ENCODE measurements at places on chromosomes 3 and 15.
A peak's percentile ranks its signal among the peaks of the same experiment; 100 is the strongest.

DNA sequence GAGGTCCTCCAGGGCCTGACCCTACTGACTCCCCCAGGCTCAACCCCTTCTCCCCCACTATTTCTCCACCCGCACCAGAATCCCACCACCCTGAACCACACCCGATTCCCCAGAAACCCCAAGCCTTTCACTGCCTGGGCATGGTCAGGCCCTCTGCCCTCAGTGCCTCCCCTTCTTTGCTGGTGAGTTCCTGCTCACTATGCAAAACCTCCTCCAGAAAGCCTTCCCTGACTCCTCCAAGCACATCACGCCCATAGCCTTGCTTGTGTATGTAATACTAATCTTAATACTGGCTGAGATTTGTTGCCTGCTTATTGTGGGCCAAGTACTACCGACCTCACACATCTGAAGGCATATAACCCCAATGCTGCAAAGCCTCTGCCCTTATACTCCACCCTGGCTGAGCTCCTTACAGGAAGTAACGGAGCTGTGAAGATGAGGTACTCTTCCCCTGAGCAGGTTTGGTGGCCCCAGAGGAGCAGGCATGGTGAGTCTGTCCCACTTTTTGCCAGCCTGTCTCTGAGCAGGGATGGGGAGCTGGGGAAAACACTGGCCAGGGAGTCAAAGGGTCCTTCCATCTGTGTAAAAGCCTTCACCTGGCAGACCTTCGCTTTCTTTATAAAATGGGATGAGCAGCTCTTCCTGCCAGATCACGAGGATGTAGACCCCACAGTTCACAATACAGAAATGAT lies 9.5 kb downstream of the RAB6B start:
- DNase-seq = no peak

GRCh38 chr3:53255423-53255774 lies 423 bp downstream of the TKT start:
- DNase-seq = no peak

DNA sequence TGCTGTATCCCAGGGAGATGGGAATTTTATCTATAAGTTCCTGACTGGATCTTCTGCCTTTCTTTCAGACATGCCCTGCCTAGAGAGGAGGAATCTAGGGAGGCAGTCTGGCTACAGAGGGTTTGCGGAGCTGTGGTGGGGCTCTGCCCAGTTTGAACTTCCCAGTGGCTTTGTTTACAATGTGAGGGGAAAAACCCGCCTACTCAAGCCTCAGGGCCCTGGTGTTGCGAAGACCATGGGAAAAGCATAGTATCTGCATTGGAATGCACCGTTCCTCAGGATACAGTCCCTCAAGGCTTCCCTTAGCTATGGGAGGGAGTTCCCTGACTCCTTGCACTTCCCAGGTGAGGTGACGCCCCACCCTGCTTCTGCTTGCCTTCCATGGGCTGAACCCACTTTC lies 168.7 kb downstream of the TMEM108 start:
- no peak for DNase-seq

GRCh38 chr3:130834476-130834875 lies 59.4 kb upstream of the ATP2C1 start:
- no peak for DNase-seq

GRCh38 chr3:32082721-32083120 lies 23.7 kb upstream of the GPD1L start:
- DNase-seq = no peak

GRCh38 chr3:33699275-33699674 lies 18.8 kb downstream of the CLASP2 start:
- peak; percentile 30 for DNase-seq

GRCh38 chr3:127012091-127012490 lies 29.2 kb downstream of the PLXNA1 start:
- no peak for DNase-seq

DNA sequence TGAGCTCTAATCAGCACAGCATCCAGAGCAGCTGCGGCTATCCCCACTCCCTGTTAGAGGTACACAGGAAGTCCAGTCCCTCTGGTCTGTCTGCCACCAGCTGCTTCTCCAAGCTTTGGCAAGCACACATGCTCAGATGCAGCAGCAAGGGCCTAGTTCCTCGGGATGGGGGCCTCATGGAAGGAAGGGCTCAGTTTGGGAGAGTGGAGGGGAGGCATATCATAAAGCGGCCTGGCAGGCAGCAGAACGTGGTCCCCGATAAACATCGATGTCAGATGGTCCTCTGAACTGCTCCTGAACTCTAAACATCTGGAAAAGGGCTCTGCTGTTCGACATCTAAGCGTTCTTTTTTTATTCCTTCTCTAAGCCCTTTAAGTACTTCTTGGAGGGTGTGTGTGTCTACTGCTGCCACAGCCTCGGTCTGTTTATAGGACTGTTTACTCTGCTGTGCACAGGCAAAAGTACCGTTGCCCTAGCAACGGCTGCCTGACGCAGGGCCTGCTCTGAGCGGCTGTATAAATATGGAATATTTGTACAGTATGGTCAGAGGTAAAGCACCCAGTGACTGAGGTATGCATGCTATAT lies 74.6 kb downstream of the PRICKLE2 start:
- DNase-seq = no peak

DNA sequence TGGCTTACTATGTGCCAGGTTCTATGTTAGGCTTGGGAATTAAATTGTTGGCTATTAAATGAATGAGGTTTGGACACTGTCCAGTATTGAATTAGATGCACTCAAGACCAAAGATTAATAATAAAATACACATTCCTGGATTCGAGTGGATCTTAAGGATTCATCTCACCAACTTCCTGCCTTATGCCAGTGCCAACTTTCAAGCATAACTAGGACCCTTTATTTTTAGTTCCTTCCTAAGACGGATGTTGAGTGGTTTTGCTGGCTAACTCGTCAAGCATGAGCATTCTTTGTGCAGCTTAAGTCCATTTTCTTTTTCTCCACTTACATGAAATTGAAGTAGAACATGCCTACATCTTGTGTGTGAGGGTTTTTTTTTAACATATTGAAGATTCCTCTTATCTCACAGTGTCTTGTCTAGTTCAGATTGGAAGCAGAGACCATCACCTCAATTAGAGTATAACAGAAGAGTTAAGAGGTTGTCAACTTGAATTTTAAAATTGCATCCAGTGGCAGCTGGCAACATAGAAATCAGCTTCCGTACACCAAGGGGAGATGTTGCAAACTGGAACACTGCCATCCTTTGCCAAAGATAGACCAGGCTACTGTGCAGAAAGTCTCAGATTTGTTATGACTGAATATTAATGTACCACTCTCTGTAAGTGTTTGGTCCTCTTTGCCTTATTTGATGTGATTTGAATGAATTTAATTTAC lies 106.3 kb upstream of the BFSP2 start:
- no peak for DNase-seq

- no peak for DNase-seq
Measured at GRCh38 chr15:81225161-81225671, 28.5 kb downstream of the IL16 start.

Measured in hematopoietic multipotent progenitor cell treated with erythropoietin and hydrocortisone succinate and interleukin-3 and kit ligand, for 4 days (in vitro differentiated cells).